ENCODE measurements at places on chromosomes 2 and 18. TPM values are rescaled to one million over a fixed set of nuclear protein-coding genes. Genes with fewer than 3 reads are reported as not detected.

GRCh38 chr2:228703152-228703551 is 521.7 kb upstream of the SPHKAP start:
- no peak for ATAC-seq

The IL1R1 gene
- total RNA-seq: 19.1 TPM

GRCh38 chr2:170177950-170178781 is at the start of gene MYO3B:
Gene MYO3B, plus strand, starts transcription at chr2:170178147. Its CDS starts 141 bp downstream, at chr2:170178288.
- peak; percentile 80 for ATAC-seq

GRCh38 chr2:28055325-28055970 is 164.9 kb downstream of the BABAM2 start:
- no peak for ATAC-seq

- ATAC-seq: no peak
Measured at GRCh38 chr2:128654408-128654807, 335.7 kb upstream of the HS6ST1 start.

GRCh38 chr2:143640826-143641225 is 511.6 kb downstream of the ARHGAP15 start:
- no peak for ATAC-seq

- no peak for ATAC-seq
Measured at GRCh38 chr2:75023666-75024455, 65.4 kb downstream of the POLE4 start.

The CD207 gene
- not detected for total RNA-seq

The REEP1 gene
- total RNA-seq: 1.6 TPM

DNA sequence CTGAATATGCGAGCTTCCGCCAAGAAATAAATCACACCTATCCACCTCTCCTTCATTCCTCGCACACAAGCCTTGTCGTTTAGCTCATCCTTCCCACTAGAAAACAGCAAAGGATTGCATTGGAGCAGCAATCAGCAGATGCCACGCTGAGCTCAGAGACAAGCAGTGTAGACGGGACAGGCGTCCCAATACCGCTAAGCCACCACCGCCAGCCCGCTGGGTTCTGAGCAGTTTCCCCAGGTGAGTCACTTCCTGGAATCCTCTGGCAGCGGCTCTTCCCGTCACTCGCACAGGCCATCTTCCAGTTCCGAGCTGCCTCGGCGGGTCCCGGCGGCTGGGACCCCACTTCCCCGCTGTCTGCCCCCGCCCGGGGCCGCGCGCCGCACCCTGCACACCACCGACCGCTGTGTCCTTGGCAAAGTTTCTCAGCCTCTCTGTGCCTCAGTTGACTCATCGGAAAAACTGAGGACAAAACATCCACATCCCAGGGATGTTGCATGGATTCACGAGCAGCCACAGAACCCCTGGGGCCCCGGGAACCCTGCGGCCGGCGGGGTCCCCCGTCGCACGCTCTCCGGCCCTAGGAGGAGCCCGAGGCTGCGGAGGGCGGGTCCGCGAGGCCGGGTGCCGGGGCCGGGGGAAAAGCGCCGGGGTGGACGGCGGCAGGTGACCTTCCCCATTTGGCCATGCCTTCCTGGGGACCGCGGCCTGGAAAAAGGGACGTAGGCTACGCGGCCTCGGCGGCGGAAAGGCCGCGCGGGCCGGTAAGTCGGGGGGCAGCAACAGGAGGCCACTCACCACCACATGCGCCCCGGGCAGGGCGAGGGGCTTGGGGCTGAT is 573 bp downstream of the KDSR start:
- peak; percentile 72 for ATAC-seq

DNA sequence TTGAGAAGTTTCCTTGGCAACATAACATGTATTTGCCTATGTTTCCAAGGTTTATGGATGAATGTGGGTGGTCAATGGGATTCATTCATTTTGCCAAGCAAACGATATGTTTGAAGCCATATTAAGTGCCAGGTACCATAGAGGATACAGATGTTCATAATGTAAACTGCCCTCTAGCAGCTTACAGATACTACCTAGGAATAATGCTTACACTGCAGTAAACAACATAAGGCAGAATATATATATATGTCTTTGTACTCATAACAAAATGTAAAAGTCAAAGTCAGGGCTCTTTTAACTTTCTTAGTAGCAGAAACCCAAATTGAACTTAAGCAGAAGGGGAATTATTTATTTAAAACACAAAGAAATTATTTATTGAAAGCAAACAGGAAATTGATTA is 171.6 kb upstream of the TNP1 start:
- ATAC-seq: no peak

DNA sequence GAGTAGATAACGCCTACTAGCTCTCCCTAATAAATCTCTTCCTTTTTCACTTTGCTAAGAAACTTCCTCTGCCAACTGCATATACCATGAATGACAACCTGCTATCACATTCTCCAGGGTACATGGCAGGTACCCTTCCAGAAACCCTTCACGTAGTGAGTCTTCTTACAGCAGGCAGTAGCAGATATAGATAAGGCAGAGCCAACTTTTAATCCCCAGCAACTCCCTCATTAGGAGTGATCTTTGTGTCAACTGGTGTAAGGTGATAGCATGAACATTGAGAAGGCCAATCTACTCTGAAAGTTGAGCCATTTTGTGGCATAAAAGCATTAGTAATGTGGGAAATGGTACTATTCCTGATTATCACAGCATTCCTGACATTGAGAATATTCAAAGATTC is 5.7 kb upstream of the STK17B start:
- ATAC-seq: no peak

The BOK gene
- total RNA-seq: 35.0 TPM

The EFHD1 gene
- 1.1 TPM for total RNA-seq

The BBS5 gene
- total RNA-seq: 3.5 TPM

DNA sequence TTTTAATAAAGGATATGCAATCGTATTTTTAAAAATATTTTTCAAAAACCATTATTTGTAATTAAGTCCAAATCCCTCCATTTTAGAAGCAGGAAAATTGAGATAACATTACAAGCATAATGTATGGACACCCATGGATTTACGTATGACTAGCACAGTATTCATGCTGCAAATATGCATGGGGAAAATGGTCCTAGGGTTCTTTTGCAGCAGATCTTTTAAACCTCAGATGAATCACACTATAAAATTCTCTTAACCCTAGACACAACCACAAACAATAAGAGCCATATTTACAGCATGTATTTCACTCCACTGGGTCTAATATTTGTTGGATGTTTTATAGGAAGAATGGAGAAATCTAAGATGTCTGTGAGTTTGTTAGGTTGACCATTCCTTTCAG is 453.4 kb downstream of the TGIF1 start:
- no peak for ATAC-seq

DNA sequence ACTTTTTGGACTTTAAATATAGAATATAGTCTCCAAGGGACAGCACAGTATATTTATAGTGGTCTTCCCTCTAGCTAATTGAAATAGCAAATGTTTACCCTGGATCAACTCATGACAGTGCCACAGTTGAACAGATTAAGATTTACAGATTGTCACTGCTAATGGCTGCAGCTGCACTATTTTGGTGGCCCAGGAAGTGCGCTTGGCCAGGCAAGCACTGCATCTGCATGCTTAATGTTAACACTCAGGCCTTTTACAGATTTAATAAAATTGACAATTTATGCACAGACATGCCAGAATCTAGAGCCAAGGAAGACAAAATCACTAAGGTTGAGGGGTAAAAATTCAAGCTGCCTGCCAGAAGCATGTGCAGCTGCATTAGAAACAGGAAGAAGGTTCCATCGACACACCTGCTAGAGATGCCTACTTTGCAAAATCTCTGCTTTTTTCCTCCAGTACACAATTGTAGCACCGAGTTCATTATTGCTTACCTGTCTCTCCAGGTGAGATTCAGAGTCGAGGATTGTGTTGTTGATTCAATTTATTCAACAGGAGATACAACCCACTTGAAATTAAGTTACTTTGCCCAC is 1042.3 kb upstream of the NRXN1 start:
- no peak for ATAC-seq

GRCh38 chr2:29977284-29977683 is 55.9 kb upstream of the ALK start:
- no peak for ATAC-seq

DNA sequence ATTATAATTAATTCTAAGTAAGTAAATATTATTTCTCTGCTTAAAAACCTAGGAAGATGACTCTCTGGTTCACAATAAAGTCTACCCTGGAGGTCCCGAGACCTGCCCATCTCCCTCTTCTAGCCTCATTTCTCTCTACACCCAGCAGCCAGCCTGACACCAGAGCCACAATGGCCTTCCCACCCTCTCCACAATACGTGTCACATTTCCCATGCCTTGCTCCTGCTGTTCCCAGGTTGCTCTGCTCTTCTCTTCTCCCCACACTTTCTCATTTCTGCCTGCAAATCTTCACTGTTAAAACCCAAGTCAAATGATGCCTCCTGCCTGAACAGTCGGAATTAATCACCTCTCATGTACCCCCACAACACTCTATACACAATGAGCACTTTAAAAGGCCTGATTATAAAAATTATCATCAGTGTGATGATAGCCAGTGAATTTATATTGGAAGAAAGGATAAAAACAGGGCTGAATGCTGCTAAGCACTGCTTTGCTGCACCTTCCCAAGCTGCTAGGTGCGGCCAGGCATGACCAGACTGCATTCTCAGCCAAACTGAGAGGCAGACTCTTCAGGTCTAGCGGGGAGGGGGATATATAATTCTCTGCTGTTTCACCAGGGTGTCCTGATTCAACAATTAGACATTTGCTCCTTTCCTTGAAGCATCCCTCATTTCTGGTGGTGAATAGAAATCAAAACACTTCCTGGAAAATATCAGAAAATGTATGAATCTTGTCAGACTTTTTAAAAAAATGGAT is 160.6 kb downstream of the DTNA start:
- no peak for ATAC-seq

Data from esophagus mucosa (tissue), 1 donor.